ENCODE measurements at places on chromosomes 12 and 14. TPM values are rescaled to one million over a fixed set of nuclear protein-coding genes. Genes with fewer than 3 reads are reported as not detected.

The LRFN5 gene
- 1.3 TPM for total RNA-seq

DNA sequence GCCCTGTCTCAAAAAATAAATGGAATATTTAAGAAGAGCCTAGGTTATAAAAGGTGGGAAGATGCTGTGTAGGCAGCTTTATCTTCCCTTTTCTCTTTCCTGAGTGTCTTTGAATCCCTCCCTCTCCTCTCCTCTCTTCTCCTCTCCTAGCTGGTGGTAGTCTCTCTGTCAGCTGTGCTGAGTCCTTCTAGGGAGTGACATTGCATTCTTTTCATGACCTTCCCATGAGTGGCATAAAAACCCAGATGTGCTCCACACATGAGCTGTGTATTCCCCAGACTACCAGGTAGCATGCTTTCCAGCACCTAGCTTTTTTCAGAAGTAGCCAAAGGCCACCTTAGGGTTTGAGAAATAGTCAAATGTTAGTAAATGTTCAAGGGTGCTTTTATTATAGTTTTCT lies 23.6 kb downstream of the SAMD4A start:
- no peak overlapping the region for H3K27ac ChIP-seq
- no peak for DNase-seq
- H3K4me1 ChIP-seq: peaks cover 60% of the 10 kb centered on the region
- no peak overlapping the region for H3K4me3 ChIP-seq
- no peaks in the 10 kb centered on the region for H3K27me3 ChIP-seq

DNA sequence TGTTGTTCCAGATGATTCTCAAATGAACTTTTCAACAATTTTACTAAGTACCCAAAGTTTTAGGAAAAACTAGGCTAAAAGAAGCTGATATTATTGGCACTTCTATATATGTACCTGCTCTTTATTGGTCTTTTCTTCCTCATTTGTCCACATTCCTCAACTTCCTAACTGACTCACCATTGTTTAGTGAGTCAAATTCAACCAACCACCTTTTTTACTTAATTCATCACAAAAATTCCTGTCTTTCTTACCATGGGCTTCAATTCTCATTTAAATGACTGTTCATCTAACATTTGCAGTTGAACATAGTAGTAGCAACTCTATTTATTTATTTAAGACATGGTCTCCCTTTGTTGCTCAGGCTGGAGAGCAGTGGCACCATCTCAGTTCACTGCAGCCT lies 47.6 kb upstream of the SLC2A13 start:
- H3K4me3 ChIP-seq: no peak overlapping the region
- no peaks in the 10 kb centered on the region for H3K4me1 ChIP-seq
- H3K27ac ChIP-seq: no peak overlapping the region
- H3K27me3 ChIP-seq: no peaks in the 10 kb centered on the region
- no peaks in the 10 kb centered on the region for H3K36me3 ChIP-seq

The RTN1 gene
- 0.96 TPM for total RNA-seq

The ARHGEF25 gene
- 2.9 TPM for total RNA-seq

- H3K4me3 ChIP-seq: no peak overlapping the region
- no peak for DNase-seq
- no peaks in the 10 kb centered on the region for H3K4me1 ChIP-seq
- peaks cover 10% of the 10 kb centered on the region for H3K36me3 ChIP-seq
- H3K27ac ChIP-seq: no peak overlapping the region
Observed at GRCh38 chr14:21350539-21350938, 33.3 kb downstream of the SUPT16H start.

The AKAP3 gene
- 1.4 TPM for total RNA-seq

- DNase-seq: peak; percentile 84
- peak within 1 kb of the TSS; percentile 74 for H3K4me3 ChIP-seq
- peaks cover 32% of the 10 kb centered on the region for H3K4me1 ChIP-seq
- H3K27me3 ChIP-seq: no peaks in the 10 kb centered on the region
- H3K36me3 ChIP-seq: peaks cover 23% of the 10 kb centered on the region
Observed at GRCh38 chr12:25958428-25959070, at the start of gene RASSF8. RASSF8 (plus strand) TSS chr12:25958682; CDS start chr12:26055344, 96,662 bp downstream.

DNA sequence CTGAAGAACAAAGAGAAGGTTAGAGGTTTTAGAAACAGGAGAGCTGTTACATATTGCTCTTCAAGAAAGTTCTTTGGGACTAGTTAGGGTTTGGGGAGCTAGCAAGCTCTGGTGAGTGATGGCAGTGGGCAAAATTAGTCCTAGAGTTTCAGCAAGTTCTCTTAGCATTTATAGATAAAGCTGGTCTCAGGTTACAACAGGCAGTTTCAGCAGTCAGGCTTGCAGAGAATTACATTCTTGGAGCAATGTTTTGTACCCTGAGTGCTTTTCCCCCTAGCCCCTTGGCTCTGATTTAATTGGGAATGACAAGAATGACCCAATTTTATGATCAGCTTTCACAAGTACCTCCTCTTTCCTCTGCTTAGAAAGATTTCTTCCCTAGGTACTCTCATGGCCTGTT lies 21.4 kb upstream of the EID3 start:
- H3K4me1 ChIP-seq: peaks cover 22% of the 10 kb centered on the region
- H3K4me3 ChIP-seq: no peak overlapping the region

The IL22 gene
- total RNA-seq: not detected

GRCh38 chr14:87214558-87214957 lies 778.4 kb downstream of the GALC start:
- H3K27me3 ChIP-seq: no peaks in the 10 kb centered on the region
- DNase-seq: no peak

- no peaks in the 10 kb centered on the region for H3K4me1 ChIP-seq
- no peak overlapping the region for H3K27ac ChIP-seq
- H3K4me3 ChIP-seq: no peak overlapping the region
- no peak for DNase-seq
- H3K36me3 ChIP-seq: no peaks in the 10 kb centered on the region
Observed at GRCh38 chr12:4111010-4111409, 162.6 kb upstream of the CCND2 start.

GRCh38 chr12:104462931-104463339 lies 6.2 kb downstream of the CHST11 start:
- no peak overlapping the region for H3K27ac ChIP-seq
- peaks cover 12% of the 10 kb centered on the region for H3K4me1 ChIP-seq

- H3K27me3 ChIP-seq: no peaks in the 10 kb centered on the region
- H3K27ac ChIP-seq: peak overlapping the region; percentile 86
- DNase-seq: no peak
Observed at GRCh38 chr12:76346798-76347420, 1.3 kb downstream of the BBS10 start.

GRCh38 chr12:57089271-57090245 lies 644 bp downstream of the NAB2 start:
- H3K27me3 ChIP-seq: no peaks in the 10 kb centered on the region
- peak overlapping the region; percentile 84 for H3K4me3 ChIP-seq
- peak overlapping the region; percentile 92 for H3K27ac ChIP-seq
- peak; percentile 77 for DNase-seq
- H3K36me3 ChIP-seq: peaks cover 27% of the 10 kb centered on the region
- peaks cover 24% of the 10 kb centered on the region for H3K4me1 ChIP-seq

The SDS gene
- 0.63 TPM for total RNA-seq

DNA sequence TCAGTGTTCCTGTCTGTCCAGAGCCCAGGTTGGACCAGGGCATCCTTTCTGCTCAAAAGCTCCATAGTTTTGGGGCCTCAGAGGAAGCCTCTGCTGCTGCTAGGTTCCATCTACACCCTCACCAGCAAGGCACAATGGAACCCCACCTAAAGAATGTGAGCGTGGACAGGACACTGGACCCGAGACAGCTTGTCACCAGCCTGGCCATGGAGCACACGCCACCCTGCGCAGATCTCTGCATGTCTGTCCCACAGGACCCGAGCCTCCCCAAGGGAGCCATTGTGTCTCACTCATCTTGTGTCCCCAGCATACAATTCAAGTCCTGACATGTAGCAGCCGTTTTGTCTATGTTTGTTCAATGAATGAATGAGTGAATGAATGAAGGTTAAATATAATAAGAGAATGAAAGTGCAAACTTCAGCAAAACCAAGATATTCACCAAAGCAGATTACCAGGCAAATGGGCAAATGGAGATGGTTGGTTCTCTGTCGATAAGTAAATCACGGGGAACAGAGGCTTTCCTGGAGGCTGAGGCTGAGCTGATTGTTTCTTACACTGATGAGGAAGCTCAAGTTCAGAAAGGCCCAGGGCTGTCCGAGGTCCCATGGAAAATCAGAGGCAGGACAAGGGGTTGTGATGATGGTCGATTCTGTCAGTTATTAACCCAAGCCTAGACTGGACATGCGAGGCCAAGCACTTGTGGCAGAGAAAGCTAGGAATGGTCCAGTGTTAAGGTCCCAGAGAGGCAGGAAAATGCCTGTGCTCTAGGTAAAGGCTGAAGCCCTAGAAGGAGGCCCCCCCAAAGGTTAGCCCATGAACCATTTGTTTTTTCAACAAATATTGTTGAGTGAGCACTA lies 27.0 kb downstream of the SERPINA3 start:
- H3K36me3 ChIP-seq: no peaks in the 10 kb centered on the region
- DNase-seq: no peak
- no peak overlapping the region for H3K4me3 ChIP-seq
- no peaks in the 10 kb centered on the region for H3K27me3 ChIP-seq
- H3K27ac ChIP-seq: no peak overlapping the region

The TECPR2 gene
- total RNA-seq: 22.5 TPM

GRCh38 chr14:58408681-58409215 lies 13.0 kb downstream of the TOMM20L start:
- peaks cover 9% of the 10 kb centered on the region for H3K36me3 ChIP-seq
- H3K27me3 ChIP-seq: no peaks in the 10 kb centered on the region
- H3K27ac ChIP-seq: no peak overlapping the region
- DNase-seq: no peak
- H3K4me3 ChIP-seq: no peak overlapping the region
- no peaks in the 10 kb centered on the region for H3K4me1 ChIP-seq

GRCh38 chr12:38669530-38669929 lies 235.9 kb downstream of the CPNE8 start:
- H3K36me3 ChIP-seq: peaks cover 3% of the 10 kb centered on the region
- no peaks in the 10 kb centered on the region for H3K27me3 ChIP-seq
- H3K27ac ChIP-seq: no peak overlapping the region
- DNase-seq: no peak
- no peak overlapping the region for H3K4me3 ChIP-seq

The LRRK2 gene
- total RNA-seq: 8.4 TPM

The ATL1 gene
- total RNA-seq: 1.4 TPM

Measured in psoas muscle (tissue), 8 donors.